ENCODE measurements at places on chromosomes 12 and 14.

- DNase-seq: no peak
Observed at GRCh38 chr12:72134246-72135020, 137.7 kb upstream of the TRHDE start.

DNA sequence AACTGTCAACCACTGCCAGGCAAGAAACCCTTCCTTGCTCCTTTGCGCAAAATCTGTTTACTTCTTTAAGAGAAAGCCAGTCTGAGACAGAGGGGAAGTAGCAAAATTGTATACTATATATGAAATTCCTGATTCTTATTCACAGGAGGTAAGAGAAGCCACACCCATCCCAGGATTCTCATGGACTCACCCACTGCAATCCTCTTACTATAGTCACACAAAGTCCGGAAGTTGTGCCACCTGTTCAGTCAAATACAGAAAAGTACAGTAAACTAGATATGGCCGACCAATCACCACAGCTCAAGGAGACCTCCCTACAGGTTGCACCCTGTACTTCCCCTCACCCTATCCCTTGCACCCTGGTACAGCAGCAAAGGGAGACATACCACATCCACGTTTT lies 2.9 kb downstream of the PRMT5 start:
- DNase-seq: no peak

GRCh38 chr14:21860172-21860571 lies 186.6 kb upstream of the OR4E1 start:
- DNase-seq: no peak

GRCh38 chr12:57169046-57169795 lies 21.8 kb upstream of the LRP1-AS start:
- no peak for DNase-seq

DNA sequence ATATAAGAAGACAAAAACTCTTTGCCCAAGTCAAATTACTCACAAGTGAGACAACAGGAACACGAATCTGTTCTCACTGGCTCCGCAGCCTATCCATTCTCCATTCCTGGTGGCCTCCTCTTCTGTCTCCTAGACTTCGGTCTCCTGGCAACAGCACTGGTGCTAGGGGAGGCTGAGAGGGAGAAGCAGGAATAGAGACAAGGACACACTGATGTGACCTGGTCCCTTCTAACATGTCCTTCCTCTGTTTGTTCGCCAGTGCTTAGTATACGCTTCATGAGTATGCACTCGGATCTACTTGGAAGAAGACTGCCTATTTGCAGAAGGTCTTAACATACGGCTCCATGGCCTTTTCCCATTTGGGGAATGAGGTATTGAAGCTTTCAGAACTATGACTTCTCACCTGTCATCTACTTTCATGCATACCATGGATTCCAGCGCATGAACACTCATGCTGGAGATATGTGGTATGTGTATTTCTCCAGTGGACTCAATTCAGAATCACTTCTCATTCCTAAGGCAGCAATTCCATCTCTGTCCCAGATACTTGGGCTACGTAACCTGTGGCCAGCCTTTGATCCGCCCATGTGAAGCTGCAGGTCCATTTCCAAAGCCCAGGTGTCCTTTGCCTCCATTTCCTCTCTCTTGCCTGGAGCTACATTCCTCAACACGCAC lies 33.9 kb downstream of the BHLHE41 start:
- DNase-seq: no peak

GRCh38 chr12:43891856-43892574 lies 56.1 kb downstream of the TMEM117 start:
- no peak for DNase-seq

GRCh38 chr12:55972911-55973598 lies 823 bp upstream of the RAB5B start:
- no peak for DNase-seq

DNA sequence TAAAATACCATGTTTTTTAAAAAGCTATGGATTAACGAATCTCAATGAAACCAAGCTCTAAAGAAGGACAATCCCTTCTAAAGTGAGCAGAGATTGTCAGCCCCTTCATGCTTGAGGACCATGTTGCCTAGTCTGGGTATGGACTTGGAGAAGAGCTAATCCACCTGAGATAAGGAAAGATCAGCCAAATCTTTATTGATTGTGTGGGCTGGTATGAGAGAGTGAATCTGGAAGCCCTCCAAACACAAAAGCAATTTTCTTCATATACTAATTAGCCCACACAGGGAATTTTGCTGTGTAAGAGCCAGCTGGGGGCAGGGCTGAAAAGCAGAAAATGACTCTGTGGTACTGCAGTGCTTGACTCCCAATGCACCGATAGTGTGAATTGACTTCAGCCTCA lies 47.4 kb upstream of the DICER1 start:
- no peak for DNase-seq

GRCh38 chr12:95385246-95386035 lies 88.5 kb upstream of the METAP2 start:
- no peak for DNase-seq

- no peak for DNase-seq
Observed at GRCh38 chr12:77553976-77554619, 276.6 kb upstream of the NAV3 start.

GRCh38 chr12:5399266-5399665 lies 32.6 kb upstream of the NTF3 start:
- DNase-seq: no peak
